Activated gamma-delta T cell (primary cell): ENCODE measurements at places on chromosomes 4 and X.

DNA sequence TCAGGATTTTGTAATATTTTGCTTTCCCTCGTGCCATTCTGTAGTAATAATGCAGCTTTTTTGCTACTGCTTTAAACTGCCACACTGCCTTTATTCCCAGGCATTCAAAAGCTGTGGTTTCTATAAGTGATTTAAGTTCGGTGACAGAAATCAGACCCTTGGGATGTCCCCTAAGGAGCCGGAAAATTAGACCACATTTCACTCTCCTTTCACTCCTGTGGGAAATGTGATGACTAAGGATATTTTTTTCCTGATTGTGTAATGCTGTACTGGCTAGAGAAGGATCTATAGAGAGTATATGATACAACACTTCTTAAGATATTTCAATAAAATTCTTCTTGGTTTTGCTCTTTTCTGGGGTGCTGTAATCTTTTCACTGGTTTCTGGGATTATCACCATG is 24.4 kb downstream of the UGT2A3 start:
- no peak for DNase-seq

DNA sequence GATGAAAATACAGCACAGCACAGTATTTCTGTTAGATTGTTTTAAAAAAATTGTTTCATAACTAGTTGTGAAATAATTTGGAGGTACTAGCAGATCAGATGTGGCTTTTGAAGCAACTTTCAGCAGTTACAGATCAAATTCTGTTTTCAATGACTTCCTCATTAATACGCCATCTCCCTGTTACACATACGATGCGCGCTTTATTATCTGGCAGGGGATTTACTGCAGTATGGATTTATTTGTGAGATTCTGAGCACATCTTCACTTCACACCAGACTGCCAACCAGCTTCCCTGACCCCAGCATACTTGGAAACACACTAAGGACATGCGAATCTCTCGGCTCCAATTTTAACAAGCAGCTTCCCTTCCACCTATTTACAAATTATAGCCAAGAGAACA is 235.5 kb upstream of the DIAPH2 start:
- DNase-seq = no peak

DNA sequence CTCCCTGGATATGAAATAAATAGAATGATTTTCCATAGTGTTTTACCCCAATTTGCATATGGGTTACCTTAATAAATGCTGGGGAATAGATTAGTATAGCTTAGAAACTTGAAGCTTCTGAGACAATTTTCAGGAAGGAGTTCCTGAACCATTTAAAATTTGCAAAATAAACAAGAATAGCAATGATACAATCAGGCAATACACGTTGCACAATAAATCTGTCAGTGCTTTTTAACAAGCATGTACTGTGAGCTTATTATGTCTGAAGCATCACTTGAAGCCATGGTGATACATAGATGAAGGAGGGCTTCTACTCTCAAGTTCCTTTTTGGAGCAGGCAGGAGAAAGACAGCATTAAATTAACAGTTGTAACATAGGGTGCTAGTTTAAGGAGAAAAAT is 84.2 kb upstream of the WDFY3 start:
- no peak for DNase-seq

DNA sequence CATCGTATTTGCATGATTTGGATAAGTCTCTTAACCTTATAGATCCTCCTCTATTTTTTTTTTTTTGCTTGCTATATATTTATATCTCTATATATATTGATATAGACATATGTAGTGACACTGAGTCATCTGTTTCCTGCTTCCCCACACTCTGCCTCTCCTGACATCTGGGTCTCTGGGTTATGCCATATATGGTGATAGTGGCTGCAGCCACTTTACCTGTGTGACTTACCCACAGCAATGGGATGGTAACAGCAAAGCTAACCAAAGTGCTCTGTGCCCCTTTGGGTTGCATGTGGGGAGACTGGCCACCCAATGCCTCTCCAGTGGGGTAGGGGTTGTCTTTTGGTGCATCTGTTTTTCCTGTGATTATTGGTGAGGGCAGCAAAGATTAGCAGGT is 14.5 kb downstream of the CMC4 start:
- DNase-seq = no peak

GRCh38 chrX:27575565-27575964 is 14.6 kb upstream of the DCAF8L2 start:
- no peak for DNase-seq

GRCh38 chrX:129678614-129679195 is 23.9 kb upstream of the APLN start:
- DNase-seq = peak; percentile 14

DNA sequence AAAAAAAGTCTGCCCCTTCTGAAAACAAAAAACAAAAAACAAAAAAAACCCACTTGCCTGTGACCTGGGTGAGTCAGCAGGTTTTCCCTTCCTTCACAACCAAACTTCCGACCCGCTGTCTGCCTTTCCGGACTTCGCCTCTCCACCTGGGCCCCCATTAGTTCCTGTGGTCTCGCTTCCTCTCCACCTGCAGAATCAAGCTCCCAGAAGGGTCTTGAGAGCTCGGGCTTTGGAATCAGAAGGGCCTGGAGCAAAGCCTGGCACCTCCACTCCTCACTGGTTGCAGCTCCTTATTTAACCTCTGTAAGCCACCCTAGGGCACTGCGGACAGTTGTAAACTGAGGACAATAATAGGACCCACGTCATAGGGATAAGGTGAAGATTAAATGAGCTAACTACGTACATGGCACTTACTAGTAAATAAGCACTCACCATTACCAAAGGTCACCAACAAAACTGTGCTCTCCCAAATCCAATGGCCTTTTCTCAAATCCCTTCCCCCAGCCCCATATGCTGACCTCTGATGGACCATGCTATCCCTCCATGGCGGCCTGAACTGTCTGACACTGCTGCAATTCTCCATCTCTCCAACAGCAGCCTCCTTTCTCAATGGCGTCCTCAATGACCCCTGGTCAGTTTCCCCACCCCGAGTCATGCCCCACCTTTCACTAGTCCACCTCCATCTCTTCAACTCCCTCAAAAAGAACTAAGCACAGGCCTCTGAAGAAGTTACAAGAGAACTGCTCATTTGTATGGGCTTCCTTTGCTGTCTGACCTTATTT is 64.2 kb downstream of the IRF2 start:
- DNase-seq = no peak

GRCh38 chr4:57182132-57182874 is 72.1 kb upstream of the IGFBP7 start:
- DNase-seq = no peak

GRCh38 chrX:37910186-37910585 is 62.8 kb upstream of the DYNLT3 start:
- DNase-seq = no peak

- DNase-seq = no peak
Measured at GRCh38 chrX:11460347-11460746, 167.1 kb downstream of the AMELX start.

- DNase-seq = no peak
Measured at GRCh38 chr4:86522349-86522748, 71.8 kb upstream of the PTPN13 start.

DNA sequence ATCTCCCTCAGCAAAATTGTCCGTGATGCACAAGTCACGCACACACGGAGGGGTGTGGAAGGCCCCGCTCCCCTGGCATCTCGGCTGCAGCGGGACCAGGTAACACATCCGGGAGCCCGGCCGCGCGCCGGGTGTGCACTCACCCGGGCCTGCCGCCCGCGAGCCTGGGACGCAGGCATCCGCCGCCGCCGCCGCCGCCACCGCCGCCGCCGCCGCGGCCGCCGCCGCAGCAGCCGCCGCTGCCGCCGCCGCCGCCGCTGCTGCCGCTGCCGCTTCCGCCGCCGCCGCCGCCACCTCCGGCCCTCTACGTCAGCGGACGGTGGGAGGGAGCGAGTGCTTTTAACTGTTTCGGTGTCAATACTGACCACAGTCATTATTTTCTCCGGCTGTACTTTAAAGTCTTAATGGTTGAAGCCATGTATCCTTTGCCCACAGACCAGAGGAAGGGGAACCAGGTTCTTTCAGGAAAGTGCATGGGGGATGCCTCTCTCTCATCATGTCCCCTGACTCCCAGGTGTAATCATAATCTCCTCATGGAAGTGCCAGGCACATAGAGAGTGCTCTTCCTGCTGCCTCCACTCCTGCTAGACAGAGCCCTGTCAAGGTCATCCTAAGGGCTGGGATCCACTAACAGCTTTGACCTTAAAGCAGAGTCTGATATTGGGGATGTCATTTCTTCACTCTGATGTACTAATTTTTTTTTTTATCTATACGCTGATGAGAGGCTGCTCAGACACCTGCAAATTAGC is 38.0 kb downstream of the MAGEE2 start:
- peak; percentile 15 for DNase-seq

DNA sequence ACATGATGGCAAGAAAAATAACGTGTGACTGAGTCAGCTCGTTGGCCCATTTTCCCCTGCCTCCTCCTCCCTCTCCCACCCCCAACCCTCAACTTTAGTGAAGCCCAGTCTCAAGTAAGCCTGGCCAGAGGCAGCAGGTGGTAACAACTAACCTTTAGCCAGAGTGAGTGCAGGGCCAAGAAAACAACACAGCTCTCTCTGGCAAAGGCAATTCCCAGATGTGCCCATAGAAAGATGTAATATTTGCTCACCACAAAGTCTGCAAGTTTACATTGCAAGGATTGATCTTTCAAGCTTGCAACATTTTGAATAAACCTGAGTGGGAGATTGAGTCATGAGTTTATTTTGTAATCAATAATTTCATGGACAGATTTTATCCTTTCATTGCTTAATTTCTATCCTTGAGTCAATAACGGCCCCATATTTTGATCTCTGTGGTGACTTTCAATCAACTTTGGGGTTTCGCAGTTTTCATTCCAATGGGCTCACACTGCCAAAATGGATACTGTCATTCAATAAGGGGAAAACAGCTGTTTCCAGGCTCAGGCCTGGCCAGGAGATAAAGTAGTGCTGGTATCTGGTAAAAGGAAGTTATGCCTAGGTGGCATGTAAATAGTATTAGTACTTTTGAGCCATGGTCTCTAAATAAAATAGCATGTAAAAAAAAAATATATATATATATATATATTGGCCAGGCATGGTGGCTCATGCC is 130.7 kb upstream of the TMEM164 start:
- DNase-seq = no peak

DNA sequence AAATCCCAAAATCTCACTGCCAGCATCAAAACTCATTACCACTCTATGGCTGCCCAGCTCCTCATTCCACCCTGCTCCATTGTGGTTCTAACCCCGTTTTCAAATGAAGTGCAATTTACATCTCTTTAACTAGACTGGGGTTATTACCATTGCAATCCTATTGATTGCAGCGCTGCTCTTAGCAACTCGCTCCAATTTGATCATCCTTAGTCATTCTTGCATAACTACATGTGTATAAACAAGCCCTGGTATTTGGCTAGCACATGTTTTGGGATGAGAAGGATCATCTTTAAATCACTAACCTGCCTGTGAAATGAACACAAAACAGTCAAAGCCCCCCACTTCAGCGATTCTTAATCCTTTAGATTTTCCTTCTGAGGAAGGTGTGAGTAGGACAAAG is 340.1 kb upstream of the PPARGC1A start:
- no peak for DNase-seq

- DNase-seq = no peak
Measured at GRCh38 chrX:16436348-16437188, 213.4 kb upstream of the S100G start.

DNA sequence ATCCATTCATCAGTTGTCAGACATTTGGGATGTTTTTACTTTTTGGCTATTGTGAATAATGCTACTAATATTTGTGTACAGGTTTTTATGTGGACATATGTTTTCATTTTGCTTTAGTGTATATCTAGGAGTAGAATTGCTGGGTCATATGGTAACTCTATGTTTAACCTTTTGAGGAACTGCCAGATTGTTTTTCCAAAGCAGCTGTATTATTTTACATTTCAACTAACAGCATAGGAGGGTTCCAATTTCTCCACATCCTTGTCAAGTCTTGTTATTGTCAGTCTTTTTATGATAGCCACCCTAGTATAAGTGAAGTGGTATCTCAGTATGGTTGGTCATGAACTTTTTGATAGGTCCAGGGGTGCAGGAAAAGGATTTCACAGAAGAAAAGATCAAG is 114.5 kb upstream of the FAM9C start:
- no peak for DNase-seq

DNA sequence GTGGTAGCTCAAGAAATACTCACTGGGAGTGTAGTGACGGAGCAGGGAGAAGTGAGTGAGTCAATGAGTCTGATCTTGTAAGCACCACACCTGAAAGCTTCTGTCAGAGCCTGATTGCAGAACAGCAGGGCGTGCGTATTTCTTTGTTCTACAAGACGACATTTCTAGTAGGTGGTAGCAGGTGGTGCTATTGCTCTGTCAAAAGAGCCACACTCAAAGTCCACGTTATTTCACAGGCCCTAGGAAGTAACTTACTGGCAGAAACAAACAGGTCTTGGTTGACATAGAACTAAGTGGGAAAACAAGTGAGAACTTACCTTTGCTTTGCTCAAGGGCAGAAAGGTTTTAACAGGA is 46.4 kb upstream of the SPRY1 start:
- DNase-seq = no peak

DNA sequence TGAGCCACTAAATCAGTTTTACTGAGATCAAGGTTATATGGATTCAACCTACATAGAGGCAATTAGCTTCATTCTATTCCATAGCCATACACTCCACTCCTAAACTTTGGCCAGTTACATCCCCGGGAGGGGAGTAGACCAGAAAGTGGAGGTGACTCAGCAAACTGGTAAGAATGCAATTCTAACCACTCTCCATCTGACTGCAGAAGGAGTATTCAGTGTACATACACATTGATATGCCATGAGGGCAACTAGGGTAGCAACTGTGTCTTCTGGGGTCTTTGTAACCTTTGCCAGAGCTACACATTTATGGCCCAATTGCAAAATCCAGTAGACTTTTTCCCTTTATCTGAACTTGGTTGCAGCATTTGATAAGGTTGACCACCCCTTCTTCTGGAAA is 7.6 kb downstream of the SLC25A43 start:
- DNase-seq = no peak

DNA sequence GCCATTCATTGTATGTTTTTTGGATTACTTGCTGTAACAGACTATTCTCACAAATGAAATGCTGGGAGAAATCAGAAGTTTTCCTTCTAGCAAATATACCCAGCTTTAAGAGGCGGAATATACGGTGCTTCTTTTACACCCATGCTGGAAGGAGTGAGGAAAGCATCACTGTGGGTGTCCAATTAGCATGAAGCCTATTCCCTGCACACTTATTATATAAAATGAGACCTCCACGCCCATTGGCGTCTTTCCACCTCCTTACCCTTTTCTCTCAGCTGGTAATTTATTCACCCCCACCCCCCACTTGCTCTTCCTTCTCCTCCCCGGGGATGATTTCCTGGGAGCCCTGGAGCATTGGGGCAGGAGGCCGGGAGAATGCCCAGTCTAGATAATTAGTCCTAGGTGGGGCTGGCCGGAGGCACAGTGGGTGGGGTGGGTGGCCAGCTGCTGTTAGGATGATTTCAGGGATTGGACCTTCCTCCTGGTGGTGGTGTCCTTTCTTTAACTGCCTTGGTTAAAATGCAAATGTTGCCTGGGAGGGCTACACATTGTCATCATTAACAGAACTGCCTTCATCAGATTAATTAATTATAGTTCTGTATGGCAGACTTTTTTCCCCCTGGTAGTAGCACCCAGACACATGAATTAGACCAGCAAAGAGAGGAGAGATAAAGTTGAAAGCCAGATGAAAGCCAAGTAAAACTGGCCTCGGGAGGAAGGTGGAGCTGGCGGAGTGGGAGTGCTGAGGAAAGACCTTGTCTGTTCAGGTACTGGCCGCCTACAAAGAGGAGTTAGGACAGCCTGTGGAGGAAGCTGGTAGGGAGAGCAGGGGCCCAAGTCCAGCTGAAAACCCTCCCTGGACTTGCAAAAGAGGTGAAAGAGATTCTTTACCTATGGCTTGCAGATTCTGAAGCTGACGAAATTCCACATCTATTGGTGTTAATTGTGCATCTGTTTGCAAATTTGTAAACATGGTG is 11.4 kb downstream of the SHROOM2 start:
- no peak for DNase-seq
